ENCODE measurements at places on chromosomes 6 and 20.
A peak's percentile ranks its signal among the peaks of the same experiment; 100 is the strongest.

DNA sequence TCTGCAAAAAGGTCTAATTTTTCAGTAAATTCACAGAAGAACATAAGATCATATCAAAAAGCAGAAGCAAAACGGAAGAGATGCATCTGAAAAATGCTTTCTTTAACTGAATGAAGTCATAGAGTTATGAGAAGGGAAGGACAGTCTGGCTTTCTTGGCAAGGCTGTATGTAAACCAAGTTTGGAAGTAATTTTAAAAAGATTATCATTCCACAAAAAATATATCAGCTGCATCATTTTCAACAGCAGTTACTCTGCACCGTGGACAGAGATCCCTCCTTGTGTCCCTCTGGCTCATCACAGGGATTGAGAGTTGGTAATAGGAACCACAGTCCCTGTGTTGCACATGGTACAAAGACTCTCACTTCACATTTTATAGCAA is 258.5 kb downstream of the HIVEP2 start:
- DNase-seq = no peak

GRCh38 chr20:6277661-6278240 is 154.9 kb upstream of the FERMT1 start:
- DNase-seq = no peak

DNA sequence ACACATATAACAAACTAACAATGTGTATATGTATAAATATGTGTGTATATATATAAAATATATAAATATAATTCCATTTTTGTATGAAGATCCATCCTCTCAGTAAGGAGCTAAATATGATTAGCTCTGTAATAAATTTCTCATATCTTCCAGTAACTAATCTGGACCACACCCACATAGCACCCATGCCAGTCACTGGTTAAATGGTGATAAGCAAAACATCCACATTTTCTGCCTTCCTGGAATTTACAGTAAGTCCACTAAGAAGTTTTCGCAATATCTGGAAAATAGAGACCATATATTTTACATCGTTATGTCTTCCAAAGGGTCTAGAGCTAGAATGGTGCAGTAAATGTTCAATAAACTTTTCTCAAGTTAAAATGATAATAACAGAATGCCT is 151.5 kb upstream of the STMND1 start:
- DNase-seq = no peak

- no peak for DNase-seq
Measured at GRCh38 chr6:79824202-79824601, 123.2 kb downstream of the ELOVL4 start.

DNA sequence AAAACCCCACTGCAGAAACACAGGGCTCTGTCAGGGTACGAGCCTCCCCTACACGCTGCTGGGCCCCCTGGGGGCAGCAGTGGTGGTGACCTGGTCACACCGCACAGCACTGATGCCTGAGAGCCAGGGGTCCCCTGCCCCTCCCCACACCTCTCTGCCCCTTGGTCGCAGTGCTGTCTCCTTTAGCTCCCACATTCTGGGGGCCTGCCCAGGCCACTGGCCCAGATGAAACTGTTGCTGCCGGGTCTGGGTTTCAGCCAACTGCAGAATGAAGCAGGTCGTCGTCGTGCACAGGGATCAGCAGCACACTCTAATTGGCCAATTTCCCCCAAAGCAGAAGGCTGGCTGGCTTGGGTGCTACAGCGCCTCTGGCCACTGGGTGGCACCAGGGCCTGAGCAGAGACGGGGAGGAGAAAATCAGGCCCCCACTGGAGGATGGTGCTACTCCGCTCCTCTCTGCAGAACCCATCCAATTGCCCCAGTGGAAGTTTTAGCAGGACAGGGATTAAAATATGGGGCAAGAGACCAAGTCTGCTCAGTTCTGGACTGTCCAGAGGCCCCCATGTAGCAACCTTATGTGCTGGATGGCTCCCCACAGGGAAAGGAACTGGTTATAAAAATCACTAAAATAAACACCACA is 26.1 kb downstream of the DIDO1 start:
- DNase-seq = peak; percentile 54

DNA sequence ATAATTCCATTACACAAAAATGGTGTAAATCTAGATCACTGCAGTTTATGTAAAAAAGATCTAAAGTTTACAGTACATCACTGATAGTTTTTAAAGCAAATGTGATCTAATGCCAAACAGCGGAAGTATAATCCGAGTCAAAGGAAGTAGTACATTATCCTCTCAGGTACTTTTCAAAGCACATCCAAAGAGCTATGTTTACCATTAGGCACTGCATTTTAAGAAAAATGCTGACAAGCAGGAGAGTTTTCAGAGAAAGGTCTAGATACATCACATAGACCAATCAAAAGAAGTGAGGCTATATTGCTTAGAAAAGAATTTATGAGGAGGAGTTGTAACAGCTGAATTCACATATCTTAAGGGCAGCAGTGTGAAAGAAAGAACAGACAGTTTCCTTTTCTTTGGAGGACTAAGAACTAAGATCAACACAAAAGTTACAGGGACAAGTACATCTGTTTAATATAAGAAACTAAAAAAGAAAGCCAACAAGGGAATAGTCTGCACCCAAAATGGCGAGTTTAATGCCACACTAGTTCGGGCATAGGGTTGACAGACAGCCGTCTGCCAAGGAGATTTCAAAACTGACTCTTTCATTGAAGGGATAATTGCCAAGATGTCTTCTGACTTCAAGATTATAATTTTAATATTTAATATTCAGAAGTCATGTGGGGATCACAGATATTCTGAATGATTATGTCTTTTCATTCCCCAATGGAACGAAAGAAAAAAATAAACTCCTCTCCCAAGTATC is 1.4 kb downstream of the ZNF184 start:
- DNase-seq = no peak

DNA sequence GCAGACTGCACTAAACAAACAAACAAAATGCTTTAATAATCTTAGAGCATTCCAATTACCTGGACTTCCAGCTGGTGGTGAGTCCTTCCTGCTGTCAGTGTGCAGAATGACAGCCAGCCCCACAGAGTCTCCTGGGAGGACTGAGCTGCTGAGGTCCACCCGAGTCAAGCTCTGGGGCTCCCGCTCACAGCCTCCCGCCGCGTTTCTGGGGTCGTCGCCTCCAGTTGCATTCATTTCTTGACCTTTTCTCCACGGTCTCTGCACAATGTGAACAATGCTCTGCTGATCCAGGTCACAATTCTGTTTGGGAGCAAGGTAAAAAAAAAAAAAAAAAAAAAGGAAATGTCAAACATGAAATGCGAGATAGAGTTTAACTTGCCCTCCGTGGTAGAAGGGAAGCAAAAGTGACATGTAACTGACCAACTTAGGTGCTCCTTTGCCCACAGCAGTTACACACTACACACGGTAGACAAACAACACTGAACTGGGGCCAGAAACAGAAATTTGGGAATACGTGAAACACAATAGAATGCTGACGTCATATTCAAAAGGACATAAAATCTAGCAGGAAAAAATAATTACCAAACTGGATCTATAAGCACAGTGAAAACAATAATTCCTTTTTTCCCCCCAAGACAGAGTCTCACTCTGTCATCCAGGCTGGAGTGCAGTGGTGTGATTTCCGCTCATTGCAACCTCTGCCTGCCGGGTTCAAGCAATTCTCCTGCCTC is 464.9 kb downstream of the PRKN start:
- DNase-seq = no peak

DNA sequence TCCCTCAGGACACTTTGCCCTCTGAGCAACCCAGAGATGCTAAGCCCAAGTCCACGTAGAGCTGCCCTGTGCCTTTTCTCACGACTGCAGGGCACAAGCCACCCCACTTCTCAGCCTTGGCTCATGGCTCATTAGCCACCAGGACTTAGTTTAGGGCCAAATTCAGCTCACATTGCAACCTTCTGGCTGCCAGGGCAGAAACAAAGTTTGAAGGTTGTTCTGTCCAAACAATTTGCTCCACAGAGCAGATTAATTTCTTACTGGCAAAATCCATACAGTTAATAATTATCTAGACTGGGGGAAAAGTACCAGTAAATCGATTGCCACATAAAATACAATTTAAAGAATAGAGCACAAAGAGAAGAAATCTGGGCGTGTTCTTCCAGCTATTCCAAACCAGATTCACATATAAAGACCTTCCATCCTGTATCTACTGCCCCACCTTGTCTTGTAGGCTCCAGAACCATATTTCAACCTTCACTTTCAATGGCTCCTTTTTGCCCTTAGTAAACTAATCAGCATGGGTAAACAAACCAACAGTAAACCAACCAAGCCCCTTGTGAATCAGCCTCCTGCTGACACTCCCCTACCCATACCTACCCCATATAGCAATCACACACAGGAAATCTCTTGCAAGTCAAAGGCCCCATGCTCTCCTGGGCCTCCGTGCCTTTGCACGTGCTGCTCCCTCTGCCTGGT is 101.9 kb downstream of the QRSL1 start:
- DNase-seq = no peak

GRCh38 chr20:6007529-6008103 is 46.2 kb downstream of the LRRN4 start:
- DNase-seq = no peak

- DNase-seq = no peak
Measured at GRCh38 chr20:14696937-14697336, 359.5 kb upstream of the FLRT3 start.

Measured in stimulated activated CD8-positive, alpha-beta memory T cell treated with anti-CD3 and anti-CD28 coated beads, Interleukin-15, amount 100 ng/mL, for 48 hours (primary cell).